ENCODE measurements at places on chromosomes 7 and 10.

GRCh38 chr7:131629217-131629882 is 72.9 kb upstream of the PODXL start:
- no peak for DNase-seq

GRCh38 chr10:119818889-119819270 is 53.8 kb downstream of the MCMBP start:
- DNase-seq, result no peak

GRCh38 chr7:90708841-90709317 is 112.8 kb downstream of the CDK14 start:
- no peak for DNase-seq

DNA sequence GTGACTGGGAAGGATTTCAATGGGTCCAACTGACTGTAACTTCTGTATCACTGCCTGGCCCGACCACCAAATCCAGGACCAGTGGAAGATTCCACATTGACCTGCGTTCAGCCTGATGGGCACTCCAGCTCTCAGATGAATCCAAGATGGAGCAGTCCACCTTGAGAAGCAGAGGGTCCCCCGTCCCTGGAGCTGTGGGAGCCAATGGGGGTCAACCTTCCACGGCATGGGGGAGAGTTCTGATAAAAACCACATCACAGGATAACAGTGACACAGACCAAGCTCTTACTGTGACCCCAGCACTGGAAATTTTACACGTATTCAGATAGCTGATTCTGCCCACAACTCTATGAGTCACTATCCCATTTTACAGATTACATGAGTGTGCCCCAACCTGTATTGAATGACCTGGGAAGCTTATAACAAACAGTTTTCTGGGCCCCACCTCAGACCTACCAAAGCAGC is 11.2 kb downstream of the ZCCHC24 start:
- DNase-seq, result no peak

- DNase-seq, result no peak
These were observed 583.6 kb upstream of the LRRN3 start for GRCh38 chr7:110507369-110507768.

GRCh38 chr7:151080067-151080521 is 515 bp downstream of the FASTK start:
- DNase-seq, result no peak

GRCh38 chr10:90612276-90612675 is 245.6 kb downstream of the HTR7 start:
- DNase-seq, result no peak

- no peak for DNase-seq
These were observed 49.2 kb downstream of the CHST3 start for GRCh38 chr10:72013202-72013945.

DNA sequence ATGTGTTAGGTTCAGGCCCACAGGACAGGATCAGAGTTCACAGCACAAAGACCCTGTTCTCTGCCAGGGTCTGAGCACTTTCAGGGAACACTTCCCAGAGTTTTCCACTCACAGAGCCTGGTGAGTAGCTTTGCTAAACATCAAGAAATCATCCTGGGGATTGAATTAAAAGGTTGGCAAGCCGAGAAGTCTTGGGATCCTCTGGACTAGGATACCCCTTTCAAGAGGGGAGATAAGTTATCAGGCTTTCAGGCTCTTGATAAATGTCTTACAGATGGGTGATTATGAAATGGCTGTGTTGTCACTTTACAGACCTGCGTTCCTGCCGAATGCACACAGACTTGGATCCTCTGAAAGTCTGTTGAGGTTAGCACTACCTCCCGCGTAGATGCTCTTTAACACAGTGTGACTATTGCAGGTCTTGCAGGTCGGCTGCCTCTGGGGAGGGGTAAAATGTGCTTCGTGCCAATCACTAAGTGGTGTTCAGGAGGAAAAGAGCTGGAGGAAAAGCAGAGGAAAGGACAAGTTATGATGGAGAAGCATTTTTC is 473.5 kb upstream of the AKR1E2 start:
- DNase-seq, result no peak

- no peak for DNase-seq
These were observed 744 bp downstream of the FRAT2 start for GRCh38 chr10:97333601-97334369.

DNA sequence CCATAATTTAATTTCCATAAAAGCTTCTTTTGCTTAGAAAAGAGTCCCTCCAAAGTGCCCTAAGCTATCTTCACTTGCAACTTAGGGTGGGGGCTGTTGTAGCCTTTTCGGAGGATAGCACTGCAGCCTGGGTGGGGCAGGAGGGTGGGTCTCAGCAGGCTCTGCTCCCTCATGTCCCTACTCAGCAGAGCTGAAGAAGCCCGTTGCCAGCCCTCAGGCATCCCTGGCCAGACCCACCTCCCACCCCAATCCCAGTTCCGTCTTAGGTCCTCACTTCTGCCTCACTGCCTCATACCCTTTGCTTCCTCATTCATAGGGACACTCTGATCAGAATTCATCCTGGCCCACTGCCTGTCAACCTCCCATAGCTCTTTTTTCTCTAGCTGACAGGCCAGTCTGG is 99.8 kb upstream of the ZMIZ1 start:
- DNase-seq, result no peak

DNA sequence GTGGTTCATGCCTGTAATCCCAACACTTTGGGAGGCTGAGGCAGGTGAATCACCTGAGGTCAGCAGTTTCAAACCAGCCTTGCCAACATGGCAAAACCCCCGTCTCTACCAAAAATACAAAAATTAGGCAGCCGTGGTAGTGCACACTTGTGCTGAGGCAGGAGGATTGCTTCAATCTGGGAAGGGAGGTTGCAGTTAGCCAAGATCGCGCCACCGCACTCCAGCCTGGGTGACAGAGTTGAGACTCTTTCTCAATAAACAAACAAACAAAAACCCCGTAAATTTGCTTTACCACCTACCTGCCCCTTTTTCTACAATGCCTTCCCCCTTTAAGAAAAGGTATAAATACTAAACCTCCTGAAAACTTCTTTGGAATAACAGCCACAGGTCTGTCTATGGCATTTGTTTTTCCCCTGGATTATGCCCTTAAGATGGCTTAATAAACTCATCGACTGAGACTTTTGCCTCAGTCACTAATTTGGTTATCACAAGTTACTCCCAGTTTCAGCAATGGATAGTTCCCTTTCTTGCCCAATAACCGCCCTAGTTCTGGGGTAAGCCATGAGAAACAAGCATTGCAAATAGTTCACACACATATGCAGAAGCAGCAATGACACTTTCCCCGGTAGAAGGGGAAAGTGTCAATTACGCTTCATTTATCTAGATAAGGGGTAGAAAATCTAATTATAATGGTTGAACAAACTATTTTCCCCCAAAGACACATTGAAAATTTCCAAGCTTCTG is 52.8 kb upstream of the SVIL start:
- DNase-seq, result no peak

DNA sequence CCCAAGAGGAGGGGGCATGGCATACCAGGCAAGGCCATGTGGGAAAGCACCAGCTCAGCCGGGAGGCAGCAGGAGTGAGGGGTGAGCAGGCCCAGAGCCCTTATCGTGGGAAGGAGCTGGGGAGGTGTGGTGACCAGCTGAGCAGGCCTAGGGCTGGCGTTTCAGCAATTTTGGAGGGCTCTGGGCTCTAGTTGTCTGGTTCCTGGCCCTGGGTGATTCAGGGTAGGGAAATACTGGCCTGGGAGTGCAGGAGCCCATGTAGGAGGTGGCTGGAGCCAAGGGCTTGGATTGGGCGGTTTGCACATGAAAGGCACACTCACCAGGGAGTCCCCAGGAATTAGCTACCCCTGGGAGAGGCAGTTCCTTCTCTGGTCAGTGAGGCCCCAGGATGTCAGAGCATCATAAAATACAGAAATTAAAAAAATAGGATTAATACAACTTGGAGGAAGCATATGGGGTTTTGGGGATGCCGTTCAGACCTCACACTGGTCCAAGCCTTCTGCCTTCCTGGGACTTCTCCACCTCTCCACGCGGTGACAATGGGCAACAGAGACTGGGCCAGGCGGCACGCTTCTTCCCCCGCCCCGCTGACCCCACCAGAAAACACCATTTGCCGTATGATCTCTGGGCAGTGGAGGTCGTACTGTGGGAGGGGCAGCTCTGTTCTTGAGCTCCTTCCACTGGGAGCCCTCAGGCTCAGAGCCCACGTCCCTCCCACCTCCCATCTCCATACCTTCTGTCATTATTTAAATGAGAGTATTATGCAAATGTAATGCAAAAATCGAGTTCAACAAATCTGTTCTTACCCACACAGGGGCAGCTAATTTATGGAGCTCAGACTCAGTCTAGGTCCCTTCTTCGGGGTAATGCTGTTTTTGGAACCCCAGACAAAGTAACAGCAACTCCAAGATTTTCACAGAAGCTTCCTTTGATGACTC is 133.0 kb upstream of the FAM20C start:
- no peak for DNase-seq

- no peak for DNase-seq
These were observed 11.3 kb downstream of the TNS3 start for GRCh38 chr7:47570649-47571050.

GRCh38 chr7:18213652-18214051 is 186.0 kb upstream of the PRPS1L1 start:
- DNase-seq, result no peak

DNA sequence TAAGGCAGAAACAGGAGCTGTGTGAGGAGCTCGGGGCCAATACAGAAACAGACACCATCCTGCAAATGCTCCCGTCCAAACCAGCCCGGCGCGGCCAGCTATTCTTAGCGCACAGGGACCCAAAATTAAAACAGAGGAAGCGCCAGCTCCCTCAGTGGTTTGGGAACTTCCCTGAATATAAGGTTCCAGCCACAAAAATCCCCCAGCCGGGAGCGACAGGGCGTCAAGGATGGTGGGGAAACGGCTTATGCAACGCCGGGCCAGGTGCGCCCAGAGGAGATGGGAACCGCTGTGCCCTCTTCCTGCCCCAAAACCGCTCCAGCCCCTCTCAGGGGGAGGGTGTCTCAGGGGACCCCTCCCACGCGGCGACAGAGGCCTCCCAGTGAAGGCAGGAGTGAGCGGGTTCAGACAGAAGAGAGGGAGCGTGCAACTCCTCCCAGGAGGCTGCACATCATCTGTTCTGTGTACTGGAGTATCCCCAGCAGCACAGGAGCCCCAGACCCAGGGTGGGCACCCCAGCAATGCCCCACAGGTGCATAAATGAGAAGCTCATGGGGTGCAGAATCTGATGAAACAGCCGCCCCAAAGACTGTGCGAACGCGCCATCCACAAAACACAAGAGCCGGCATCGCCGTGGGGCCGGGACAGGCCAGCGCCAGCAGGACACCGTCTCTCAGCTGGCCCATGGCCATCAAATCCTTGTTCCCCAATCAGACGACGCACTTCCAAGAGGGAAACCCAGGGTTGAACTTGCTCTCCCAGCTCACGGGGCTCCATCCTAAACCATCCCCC is 73.9 kb upstream of the PDGFA start:
- DNase-seq, result no peak

GRCh38 chr10:33052263-33052875 is 94.3 kb upstream of the ITGB1 start:
- DNase-seq, result no peak

DNA sequence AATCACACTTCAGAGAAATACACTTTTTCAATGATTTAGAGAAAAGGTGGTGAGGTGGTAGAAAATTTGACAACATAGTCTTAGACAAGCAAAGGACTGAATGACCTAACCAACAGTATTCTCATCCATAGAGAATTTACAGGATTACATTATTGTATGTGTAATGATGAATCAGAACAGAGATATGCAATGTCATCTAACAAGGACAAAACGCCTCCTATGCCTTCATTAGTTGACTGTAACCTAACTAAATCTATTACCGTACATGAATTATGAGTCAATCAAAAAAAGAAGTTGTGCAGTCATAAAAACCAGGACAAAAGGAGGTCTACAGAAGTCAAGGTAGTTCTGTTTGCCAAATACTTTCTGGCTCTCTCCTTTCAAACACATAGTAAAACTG is 66.5 kb downstream of the RAB11FIP2 start:
- DNase-seq, result no peak

GRCh38 chr10:88114368-88114767 is 250.9 kb downstream of the PTEN start:
- DNase-seq, result no peak

DNA sequence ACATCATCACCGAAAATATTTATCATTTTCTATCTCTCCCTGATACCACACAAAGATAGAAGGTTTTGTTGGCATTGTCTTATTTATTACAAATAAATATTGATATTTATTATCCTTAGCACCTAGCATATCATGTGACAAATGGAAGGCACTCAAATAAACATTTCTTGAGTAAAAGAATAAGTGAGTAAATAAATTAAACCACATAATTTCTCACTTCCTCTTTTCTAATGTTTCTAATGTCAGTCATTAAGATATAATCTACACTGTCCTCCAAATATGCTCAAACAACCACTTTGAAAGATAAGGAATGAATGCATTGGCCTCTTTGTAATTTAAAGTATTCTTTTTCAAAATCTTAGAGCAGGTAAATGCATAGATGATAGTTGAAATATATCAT is 1027.8 kb upstream of the LRRTM3 start:
- DNase-seq, result no peak

Data from brain pericyte (primary cell).